Stimulated activated CD4-positive, alpha-beta T cell treated with anti-CD3 and anti-CD28 coated beads, Interleukin-15, amount 100 ng/mL, for 1 hour (primary cell): ENCODE measurements at places on chromosomes 13 and 19.
A peak's percentile ranks its signal among the peaks of the same experiment; 100 is the strongest.

DNA sequence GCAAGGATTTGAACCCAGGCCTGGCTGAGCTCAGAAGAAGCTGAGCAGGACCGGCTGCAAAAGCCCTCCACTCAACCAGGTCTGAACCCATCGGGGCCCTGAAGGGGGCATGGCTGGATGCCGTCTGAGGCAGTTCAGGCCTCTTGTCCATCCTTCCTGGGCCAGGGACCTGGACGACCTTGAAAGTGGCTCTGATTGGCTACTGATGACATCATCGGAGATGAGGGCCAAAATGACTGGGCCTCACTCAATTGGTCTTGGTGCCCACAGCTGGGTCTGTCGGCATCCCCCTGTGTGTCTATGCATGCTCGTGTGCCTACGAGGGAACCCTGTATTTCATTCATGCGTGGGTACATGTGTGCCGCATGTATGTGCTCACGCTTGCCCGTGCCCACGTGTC, 71.8 kb downstream of the PTPRS start:
- no peak for DNase-seq

DNA sequence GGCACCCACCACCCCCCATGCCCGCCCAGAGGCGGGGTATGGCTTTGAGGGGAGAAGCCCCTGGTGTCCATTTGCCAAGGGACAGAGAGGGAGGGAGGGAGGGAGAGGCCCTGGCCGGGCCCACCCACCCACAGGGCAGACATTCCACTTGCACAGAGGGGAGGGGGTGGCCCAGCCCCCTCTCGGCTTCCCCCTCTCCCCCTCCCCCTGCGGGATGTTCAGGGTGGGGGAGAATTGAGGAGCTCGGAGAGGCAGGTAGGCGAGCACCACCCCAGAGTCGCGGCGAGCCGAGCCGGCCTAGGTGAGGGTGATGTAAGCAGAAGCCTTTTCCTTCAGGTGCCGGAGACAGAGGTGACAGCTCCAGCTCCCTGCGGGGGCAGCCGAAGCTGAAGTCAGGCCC, 12.3 kb downstream of the DPF1 start:
- no peak for DNase-seq

GRCh38 chr13:23867027-23867491, 22.1 kb downstream of the MIPEP start:
- no peak for DNase-seq

GRCh38 chr13:28258417-28258816, 120.1 kb downstream of the PAN3 start:
- DNase-seq: no peak

DNA sequence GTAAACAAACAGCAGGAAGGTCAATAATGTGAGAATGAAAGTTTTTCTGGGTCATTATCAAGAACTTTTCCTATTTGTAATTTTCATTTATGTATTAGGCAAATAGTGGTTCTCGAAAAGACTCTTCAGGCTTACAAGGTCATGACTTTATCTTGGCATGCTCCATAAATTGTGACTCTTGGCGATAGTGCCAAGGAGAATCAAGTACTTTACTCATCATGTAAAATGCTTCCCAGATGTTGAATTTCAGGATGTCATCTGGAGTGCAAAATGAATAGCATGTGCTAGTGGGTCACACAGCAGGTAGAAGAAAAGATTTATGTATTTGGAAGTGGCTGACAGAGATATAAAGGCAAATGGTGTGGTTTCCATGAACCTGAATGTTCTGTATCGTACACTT, 1492.7 kb upstream of the PCDH20 start:
- no peak for DNase-seq

DNA sequence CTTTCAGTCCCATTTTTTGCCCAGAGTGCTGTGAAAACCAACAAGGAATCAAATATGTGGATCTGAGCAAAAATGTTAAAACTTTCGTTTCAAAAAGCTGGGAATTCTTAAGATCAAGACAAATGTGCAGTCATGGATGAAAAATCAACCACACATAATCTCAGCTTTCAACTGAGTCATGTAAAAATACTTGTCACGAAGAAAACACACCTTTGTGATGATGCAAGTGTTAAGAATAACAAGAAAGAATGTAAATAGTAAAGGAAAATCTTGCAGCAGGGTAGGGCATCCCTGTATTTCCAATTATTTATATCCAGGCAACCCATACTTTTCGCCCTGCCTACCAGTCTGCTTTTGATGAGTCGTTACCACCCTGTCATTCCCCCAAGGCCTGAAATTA, 27.4 kb upstream of the DCLK1 start:
- DNase-seq: no peak

GRCh38 chr13:50573066-50573465, 270.4 kb downstream of the DLEU7 start:
- DNase-seq: no peak

DNA sequence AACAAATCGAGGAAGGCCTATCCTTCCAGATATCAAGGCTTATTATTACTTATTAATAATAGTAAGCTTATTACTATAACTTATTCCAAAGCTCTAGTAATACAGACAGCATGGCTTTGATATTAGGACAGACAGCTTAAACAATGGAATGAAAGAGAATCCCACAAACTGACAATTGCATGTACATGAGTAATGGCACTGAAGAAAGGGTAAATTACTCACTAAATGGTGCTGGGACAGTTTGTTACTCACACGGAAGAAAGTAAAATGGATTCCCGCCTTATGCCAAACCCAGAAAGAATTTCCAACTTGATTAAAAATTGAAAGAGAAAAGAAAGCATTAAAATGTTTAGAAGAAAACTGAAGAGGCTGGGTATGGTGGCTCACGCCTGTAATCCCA, 60.3 kb downstream of the MIPEP start:
- no peak for DNase-seq

DNA sequence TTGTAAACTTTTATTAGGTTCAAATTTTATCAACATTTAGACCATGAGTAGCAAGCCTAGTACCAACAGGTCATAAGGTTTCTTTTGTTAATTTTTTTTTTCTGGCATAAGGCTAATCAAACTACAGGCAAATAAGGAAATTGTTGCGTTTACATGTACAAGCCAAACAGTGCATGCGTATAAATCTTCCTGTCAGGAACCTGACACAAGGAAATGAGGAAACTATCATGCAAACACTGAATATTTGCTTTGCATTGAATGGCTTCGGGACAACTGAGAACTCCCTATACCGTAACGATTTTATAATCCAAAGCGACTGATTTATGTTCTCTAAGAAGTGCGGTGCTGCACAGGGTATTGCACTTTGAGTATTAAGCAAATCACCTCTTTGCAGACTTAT, 133.0 kb upstream of the TRPC4 start:
- DNase-seq: no peak

- no peak for DNase-seq
These were observed 546.1 kb downstream of the SUCLA2 start for GRCh38 chr13:47454986-47455385.

DNA sequence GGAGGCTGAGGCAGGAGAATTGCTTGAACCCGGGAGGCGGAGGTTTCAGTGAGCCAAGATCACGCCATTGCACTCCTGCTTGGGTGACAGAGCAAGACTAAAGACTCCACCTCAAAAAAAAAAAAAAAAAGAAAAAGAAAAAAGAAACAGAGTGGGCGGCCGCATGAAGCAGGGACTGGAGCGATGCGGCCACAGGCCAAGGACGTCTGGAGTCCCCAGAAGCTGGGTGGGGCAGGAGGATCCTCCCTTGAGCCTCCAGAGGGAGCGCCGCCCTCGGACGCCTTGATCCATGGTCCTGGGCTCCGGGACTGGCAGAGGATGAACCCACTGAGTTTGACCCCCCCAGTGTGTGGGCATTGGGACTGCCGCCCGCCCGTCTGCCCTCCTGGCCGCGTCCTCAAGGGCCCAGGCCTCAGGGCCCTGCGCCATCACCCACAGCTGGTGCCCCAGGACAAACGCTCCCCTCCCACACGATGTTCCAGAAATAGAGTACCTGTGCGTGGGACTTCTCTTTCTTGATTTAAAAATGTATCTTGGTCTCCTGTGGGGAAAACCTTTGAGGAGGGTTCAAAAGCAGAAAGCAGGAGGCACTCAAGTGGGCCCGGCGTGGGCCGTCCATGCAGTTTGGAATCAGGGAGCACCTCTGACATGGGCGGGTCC, 15.5 kb downstream of the BTBD2 start:
- DNase-seq: no peak

DNA sequence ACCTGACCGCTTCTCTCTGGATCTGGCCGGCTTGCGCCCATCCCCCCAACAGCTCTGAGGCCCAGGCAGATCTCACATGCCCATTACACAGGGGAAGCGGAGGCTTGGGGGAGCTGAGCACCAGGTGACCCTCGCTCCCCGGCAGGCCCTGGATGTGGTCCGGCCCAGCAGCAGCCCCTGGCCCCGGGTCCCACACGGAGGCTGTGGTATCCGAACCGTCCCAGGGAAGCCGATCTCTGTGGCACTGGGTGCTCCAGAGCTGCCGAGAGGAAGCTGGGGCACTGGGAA, 27.7 kb downstream of the SBNO2 start:
- no peak for DNase-seq

- peak; percentile 72 for DNase-seq
These were observed at the start of gene POLR1D for GRCh38 chr13:27621366-27622101. Gene POLR1D (plus strand): TSS chr13:27621892. CDS start chr13:27621984, 92 bp downstream.
